ENCODE measurements at places on chromosomes 2 and 18.

GRCh38 chr2:185145316-185146121 lies 547.2 kb downstream of the ZNF804A start:
- DNase-seq, result no peak

- no peak for DNase-seq
Observed at GRCh38 chr18:24741965-24742724, 281.7 kb downstream of the HRH4 start.

- DNase-seq, result no peak
Observed at GRCh38 chr2:7023542-7023941, 106.3 kb downstream of the RNF144A start.

DNA sequence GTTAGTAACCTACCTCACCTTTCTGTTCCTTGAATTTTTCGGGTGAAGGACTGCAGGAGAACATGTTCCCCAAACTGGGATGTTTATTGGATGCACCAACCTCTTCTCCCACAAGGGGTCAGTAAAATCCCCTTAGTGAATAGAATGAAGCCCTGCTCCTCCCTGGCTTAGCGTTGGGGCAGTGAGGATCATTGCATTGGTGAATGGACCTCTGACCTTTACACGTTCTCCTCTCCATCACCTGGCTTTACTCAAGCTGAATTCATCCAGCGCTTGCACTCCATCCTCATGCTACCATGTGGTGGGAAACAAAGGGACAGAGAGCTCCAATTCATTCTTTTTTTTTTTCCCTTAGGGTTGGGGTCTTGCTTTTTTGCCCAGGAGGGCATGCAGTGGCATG lies 157.2 kb downstream of the MIB1 start:
- no peak for DNase-seq

DNA sequence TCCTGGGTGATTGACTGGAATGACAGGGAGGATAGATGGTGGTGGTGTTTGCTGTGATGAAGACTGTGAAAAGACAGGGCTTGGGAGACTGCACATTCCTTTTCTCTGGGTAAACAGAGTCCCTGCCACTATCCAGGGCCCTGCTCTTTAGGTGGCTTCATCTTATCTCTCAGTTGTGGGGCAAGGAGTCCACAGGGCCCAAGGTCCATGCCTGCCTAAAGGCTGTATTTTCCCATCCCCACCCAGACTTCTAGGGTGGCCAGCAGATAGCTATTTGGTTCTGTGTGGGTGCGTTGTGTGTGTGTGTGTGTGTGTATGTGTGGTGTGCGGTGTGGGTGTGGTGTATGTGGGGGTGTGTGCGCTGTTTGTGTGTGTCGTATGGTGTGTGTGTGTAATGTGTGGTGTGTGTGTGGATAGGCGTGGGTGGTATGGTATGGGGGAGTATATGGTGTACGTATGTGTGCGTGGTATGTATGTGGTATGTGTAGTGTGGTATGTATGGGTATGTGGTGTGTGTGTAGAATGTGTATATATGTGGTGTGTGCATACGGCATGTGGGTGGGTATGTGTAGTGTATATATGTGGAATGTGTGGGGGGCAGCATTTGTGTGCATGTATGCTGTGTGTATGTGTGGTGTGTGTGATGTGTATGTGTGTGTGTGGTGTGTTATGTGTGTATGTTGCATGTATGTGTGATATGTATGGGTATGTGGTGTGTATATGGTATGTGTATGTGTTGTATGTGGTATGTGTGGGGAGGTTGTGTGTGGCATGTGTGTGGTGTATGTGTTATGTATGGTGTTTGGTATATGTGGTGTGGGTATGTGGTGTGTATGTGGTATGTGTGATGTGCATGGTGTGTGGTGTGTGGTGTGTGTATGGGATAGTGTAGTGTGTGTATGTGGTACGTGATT lies 10.5 kb upstream of the XRCC5 start:
- no peak for DNase-seq

- DNase-seq, result no peak
Observed at GRCh38 chr2:200168641-200169555, 137.6 kb upstream of the SPATS2L start.

DNA sequence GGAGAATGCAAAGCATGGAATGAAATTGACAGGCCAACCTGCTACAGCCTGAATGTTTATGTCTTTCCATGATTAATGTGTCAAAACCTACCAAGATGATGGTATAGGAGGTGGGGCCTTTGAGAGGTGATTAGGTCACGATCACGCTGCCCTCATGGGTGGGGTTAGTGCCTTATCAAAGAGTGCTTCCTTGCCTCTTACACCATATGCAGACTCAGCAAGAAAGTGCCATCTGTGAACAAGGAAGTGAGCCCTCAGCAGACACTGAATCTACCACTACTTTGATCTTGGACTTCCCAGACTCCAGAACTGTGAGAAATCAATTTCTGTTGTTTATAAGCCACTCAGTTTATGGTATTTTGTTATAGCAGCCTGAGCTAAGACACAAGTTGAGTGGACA lies 147.5 kb upstream of the BCL2L11 start:
- DNase-seq, result no peak

- no peak for DNase-seq
Observed at GRCh38 chr2:102449370-102449974, 23.6 kb upstream of the SLC9A4 start.

DNA sequence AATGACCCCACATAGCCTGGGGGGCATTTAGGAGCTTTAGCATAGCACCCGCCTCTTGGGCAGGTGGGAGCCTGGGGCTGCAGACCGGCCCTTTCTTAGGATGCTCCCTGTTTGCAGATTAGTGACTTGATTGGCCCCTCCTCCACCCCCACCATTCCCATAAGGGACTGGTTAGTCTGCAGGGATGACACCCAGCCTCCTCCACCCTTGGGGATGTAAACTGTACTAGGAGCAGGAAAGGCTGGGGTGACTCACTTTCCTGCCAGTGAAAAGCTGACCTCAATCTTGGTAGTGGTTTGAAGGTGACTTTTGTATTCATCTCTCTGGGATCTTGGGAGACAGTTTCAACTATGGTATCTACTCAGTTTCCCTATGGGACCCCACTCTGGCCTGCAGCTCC lies 24.2 kb downstream of the CTIF start:
- no peak for DNase-seq

Data from NCI-H1436 treated with DMSO at 0.1 percent for 48 hours (cell line).